ENCODE measurements at places on chromosomes 2 and 18. TPM values are rescaled to one million over a fixed set of nuclear protein-coding genes. Genes with fewer than 3 reads are reported as not detected.

DNA sequence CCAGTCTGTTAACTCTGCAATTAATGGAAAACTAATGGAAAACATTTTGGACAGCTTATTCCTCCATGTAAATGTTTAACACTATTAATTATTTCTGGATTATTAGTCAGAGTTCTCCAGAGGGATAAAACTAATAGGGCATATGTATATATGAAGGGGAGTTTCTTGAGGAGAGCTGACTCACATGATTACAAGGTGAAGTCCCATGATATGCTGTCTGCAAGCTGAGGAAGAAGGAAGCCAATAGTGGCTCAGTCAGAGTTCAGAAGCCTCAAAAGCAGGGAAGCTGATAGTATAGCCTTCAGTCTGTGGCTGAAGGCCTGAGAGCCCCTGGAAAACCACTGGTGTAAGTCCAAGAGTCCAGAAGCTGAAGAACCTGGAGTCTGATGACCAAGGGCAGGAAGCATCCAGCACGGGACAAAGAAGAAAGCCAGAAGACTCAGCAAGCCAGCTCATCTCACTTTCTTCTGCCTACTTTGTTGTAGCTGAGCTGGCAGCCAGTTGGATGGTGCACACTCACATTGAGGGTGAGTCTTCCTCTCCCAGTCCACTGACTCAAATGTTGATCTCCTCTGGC lies 136.0 kb downstream of the PTH2R start:
- no peak for DNase-seq

The FASTKD2 gene
- total RNA-seq: 21.4 TPM

The GPAT2 gene
- total RNA-seq: 12.6 TPM

DNA sequence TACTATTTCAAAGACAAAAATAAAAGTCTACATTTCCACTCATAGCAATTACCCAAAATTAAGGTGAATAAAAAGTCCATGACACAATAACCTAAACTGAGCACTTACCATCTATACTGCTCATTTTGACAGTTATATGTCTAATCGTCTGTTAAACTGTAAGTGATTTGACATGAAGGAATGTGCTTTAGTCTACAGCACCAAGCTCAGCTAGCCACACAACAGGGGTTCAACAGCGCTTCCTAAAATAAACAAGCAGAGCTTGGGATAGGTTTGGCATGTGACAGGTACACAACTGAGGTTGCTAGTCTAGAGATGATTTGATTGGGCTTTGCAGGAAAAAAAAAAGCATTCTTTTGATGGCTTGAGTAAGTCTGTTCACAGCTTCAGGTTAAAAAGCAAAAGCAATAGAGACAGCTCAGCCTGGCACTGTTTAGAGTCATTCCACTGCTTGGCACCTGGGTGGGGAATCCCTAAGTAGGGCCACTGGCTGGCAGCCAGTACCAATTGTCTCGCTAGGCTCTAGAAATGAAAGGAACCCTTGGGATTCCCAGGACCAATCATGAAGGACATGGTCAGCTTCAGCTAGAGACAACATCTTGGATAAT lies 78.6 kb downstream of the BARD1 start:
- DNase-seq: peak; percentile 13

GRCh38 chr2:144659731-144660275 lies 139.9 kb upstream of the ZEB2 start:
- DNase-seq: no peak
